Anterior cingulate cortex (tissue), 58 donors: ENCODE measurements at places on chromosomes 16 and 17.

GRCh38 chr17:81339191-81339533 is 44.1 kb upstream of the SLC38A10 start:
- no peak for DNase-seq

DNA sequence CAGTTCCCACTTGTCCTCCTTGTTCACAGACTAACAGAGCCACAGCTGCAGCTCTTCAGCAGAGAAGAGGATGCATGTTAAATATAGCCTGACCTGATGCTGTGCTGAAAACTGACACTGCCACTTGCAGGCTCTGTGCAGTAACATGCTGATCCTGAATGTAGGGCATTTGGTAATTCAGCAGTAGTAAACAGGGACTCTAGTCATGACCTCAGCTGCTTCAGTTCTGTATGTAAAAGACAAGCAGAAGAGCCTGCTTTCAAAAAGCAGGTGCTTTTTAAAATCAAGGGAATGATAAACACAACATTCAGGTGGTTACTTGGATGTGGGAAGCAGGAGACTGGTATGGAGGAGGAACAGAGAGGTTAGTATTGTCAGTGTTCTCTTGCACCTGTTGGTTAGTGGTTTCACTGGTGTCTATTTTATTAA is 33.8 kb downstream of the ESRP2 start:
- DNase-seq: no peak

DNA sequence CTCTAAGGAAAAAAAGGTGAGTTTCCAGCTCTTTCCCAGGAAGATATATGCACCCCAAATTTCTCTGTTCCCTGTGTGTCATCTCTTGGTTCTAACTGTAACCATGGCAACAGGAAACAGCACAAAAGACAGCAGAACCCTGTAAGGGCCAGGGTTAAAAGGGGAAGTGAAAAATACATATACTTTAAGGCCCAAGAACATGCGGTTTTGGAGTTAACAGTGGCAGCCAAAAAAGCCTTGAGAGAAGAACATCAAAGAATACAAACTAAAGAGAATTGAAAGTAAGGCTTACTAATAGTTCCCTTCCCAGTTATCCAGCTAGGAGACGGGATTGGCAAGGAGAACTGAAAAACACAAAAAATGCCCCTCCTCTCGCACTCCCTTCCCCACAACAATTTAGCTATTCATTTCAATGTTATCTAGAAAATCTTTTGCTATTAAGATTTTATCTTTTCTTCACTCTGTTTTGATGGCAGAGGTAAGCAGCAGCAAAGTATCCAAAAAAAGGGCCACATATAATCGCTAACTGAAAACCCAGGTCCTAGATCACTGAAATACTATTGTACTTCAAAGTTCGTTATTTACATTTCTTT is 1.5 kb downstream of the SPOP start:
- DNase-seq: no peak

DNA sequence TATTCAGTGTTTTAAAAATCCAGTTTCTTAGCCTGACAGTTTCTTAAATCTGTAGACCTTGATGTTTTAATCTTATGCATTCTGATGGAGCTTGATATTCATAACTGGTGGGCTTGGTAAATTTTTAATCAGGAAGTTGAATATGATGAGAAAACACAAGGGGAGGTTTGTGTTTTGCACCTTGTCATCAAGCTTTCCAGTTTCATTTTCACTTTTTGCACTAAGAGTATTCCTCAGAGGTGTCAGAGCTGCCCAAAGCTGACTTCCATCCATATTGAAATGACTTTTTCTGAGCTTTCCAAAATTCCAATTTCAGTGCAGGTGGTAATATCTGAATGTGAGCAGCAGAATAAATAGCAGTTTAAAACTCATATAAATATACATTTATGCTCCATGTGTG is 555.0 kb upstream of the RBFOX1 start:
- no peak for DNase-seq

GRCh38 chr16:78897299-78897698 is 703.2 kb downstream of the MAF start:
- DNase-seq: no peak
